ENCODE measurements at places on chromosomes 7 and 10. TPM values are rescaled to one million over a fixed set of nuclear protein-coding genes. Genes with fewer than 3 reads are reported as not detected.
A peak's percentile ranks its signal among the peaks of the same experiment; 100 is the strongest.

DNA sequence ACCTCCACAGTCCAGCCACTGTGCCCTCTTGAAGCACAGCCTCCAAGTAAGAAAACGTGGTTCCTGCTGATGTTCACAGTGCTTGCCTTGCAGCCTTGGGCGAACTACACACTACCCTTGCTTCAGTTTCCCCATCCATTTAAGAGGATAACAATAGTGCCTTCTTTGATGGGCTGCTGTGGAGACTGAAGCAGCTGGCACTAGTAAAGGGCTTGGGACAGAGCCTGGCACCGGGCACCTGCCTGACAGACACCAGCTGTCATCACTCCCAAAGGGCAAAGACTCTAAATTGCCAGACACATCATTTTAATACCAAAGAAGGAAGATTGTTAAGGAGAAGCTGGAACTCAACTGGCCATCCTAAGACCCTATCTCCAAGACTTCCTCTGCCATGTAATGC, 3.1 kb upstream of the C10orf90 start:
- DNase-seq = no peak

GRCh38 chr7:85165263-85165662, 21.6 kb downstream of the SEMA3D start:
- no peak for DNase-seq

- no peak for DNase-seq
These were observed 113.3 kb downstream of the FANK1 start for GRCh38 chr10:126009650-126010049.

DNA sequence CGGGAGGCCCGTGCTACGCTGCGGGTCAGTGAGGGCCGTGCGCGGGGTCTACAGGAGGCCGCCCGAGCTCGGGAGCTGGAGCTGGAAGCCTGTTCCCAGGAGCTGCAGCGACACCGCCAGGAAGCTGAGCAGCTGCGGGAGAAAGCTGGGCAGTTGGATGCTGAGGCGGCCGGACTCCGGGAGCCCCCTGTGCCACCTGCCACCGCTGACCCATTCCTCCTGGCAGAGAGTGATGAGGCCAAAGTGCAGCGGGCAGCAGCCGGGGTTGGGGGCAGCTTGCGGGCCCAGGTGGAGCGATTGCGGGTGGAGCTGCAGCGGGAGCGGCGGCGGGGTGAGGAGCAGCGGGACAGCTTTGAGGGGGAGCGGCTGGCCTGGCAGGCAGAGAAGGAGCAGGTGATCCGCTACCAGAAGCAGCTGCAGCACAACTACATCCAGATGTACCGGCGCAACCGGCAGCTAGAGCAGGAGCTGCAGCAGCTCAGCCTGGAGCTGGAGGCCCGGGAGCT, 7.0 kb downstream of the LZTS2 start:
- DNase-seq = no peak

GRCh38 chr7:98314469-98314868, 33.0 kb downstream of the BRI3 start:
- DNase-seq = no peak

DNA sequence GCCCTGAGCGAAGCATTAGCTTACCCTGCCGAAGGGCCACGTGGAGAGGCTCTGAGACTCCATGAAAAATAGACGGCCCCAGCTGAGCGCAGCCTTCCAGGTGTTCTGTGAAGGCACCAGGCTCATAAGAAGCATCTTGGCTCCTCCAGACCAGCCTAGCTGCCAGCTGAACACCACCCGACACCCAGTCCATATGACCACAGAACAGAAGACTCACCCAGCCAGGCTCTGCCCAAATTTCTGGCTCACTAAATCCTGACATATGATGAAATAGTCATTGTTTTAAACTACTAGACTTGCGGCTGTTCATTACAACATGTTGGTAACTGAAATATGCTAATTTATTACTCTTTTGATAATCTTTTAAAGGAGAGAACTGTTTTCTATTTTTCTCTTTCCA, 99.5 kb upstream of the ABI1 start:
- DNase-seq = no peak

DNA sequence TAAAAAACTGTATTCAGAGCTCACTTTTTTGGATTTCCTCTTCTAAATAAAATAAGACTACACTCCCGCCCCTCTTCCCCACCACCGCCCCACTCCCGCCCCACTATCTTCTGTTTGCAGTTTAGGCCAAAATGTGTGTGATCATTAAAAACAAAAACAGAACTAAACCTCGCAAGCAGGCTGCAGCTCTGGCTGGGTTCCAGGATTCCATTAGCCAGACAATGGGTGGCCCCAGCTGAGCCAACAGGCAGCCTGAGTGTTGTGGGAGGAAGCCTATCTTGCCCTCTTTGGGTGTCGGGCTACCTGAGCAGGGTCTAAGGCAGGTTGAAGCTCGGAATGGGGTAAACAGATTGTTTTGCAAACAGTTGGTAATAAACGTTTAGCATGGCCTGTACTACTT, 41.7 kb downstream of the ARL4A start:
- no peak for DNase-seq

DNA sequence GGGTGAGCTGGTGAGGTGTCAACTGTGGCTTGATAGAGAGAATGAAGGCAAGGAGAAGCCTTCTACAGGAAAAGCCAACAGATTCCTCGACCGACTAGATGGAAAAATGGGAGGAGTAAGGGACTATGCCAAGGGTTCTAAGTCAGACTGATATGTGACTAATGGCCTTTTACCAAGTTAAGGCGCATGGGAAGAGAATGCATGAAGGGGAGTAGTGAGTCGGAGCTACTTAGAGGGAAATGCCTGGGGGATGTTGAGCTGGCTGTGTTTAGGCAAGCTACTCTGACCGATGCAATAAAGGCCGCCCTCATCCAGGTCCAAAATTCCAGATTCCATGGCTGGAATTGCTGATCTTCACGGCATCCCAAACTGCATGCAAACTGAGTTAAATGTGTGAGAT, 48.2 kb downstream of the APBB1IP start:
- DNase-seq = peak; percentile 92

DNA sequence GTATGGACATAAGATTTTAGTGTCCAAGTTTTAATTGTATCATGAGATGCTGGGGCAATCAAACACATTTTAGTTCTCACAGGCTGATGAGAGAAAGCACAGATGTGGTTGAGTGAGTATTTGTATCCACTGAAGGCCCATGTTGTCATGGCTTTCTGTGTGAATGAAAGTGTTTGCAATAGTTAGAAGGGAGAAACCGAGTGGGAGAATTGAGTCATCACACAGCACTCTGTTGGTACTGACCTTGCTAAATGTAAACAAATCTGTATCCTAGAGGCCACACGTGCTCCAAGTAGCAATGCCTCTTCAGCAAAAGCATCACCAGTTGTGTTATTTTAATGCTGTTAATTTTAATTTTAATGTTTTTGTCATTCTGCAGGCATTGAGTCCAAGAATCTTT, 121.2 kb downstream of the EMX2 start:
- no peak for DNase-seq

- no peak for DNase-seq
These were observed 30.6 kb downstream of the COL28A1 start for GRCh38 chr7:7504910-7505704.

GRCh38 chr7:16078076-16078952, 343.0 kb downstream of the CRPPA start:
- peak; percentile 52 for DNase-seq

OR2A14 gene
- total RNA-seq = not detected

TMEM176A gene
- total RNA-seq = not detected

TMEM270 gene
- not detected for total RNA-seq

VAX1 gene
- not detected for total RNA-seq

GRID1 gene
- total RNA-seq = not detected

SPDYE9 gene
- total RNA-seq = not detected

SPAM1 gene
- not detected for total RNA-seq

NKX1-2 gene
- not detected for total RNA-seq

ADRA2A gene
- not detected for total RNA-seq

AGR2 gene
- total RNA-seq = not detected
